Activated CD4-positive, alpha-beta T cell treated with anti-CD3 and anti-CD28 coated beads for 4 hours (primary cell): ENCODE measurements at places on chromosomes 6 and 20.

DNA sequence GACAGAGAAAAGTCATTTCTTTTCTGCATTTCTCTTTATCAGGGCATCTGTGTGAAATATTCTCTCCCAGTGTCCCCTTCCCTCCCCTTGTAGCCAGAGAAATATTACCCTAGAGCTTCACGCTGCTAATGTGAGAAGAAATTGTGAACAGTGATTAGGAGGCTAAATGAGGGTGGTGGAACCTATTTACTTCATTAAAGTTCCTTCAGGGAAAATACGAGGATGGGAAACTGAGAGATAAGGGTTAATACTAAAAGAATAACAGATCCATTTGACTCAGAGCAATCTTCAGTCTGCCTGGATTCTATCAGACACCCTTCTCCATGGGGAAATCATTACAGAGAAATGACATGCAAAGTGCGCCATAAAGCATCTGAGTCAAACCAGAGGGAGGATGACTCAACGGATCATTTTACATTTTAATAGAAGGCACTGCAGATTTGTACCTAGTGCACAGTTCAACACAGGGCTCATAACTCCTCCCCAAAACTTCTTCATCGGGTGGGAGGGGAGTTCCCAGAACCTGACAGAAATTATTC, 131.3 kb downstream of the GJA10 start:
- peak; percentile 47 for DNase-seq

- DNase-seq, result no peak
Measured at GRCh38 chr6:154428897-154429296, 72.3 kb upstream of the IPCEF1 start.

DNA sequence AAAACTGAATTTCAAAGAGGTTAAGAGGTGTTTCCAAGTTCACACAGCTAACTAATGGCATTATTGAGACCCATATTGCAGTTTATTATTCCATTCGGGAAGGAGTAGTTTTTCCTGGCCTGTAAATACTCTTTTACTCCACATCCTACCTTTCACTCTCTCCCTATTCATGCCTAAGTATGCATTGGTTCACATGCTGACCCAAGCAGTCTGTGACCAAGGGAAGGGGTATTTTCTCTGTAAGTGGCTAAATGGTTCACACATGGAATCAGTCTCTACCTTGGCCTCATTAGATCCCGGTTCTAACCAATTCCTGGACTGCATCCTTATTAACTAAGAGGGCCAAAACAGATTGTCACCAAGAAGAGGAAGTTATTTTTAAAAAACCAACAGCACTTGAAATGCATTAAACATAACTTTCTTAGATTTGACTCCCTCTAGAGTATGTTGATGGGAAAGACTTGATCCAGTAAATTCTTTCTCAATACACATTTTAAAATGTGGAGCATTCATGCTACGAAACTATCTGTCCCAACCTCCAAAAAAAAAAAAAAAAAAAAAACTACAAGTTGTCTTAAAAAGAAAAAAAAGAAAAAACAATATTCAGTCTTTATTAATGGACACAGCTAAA, 17.8 kb upstream of the RSPO3 start:
- DNase-seq, result no peak

DNA sequence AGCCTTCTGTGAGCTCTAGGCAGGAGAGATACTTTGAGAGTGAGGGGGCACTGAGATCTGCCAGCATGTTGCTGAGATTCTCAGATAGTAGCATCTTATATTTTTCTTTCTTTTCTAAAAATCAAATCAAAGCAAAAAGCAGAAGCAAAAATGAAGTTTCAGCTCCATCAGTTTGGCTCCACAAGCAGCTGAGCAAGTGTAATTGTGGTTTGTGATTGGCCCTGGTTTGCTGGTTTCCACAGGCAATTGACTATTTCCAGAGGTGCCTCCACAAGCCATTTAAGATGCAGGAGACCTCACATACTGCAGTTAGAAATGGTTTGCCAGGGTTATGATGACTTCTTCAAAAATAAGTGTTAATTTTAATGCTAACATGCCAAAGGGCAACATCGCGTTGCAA, 4.3 kb downstream of the SLC35D3 start:
- DNase-seq, result no peak

DNA sequence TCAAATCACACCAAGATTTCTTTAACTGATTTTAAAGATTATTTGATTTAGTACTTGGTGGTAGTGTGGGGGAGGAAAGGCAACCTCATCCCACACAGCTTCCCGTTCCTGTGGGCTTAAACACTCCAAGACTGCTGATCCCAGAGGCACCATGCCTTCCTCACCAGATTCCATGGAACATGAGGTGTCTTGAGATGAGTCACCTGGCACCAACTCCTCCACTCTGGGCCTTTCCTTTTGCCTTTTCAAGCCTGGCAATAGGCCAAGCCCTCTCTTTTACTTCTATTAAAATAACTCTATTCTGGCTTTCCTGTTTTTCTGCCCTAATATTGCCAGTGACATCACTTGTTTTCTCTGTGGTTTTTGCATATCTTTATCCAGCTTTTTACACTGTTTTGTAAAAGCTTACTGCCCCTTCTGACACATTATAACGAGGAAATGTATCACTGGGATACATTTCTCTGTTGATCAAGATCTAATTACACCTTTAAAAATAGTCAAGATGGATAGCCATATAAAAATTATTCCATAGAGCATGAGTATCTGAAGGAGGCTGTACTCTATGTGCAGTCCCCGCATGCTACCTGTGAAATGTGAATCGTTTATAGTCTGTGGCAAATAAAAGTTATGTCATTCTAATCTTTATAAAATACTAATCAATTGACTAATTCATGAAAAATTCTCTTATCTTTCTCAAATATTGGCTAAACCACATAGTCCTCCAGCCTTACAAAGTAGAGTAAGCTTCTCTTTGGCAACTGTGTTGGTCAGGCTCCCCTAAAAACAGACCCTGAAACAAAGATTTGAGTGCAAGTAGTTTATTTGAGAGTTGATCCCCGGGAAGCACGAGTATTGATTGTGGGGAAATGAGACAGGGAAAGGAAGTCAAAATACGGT, 257.8 kb upstream of the KCNQ5 start:
- no peak for DNase-seq

DNA sequence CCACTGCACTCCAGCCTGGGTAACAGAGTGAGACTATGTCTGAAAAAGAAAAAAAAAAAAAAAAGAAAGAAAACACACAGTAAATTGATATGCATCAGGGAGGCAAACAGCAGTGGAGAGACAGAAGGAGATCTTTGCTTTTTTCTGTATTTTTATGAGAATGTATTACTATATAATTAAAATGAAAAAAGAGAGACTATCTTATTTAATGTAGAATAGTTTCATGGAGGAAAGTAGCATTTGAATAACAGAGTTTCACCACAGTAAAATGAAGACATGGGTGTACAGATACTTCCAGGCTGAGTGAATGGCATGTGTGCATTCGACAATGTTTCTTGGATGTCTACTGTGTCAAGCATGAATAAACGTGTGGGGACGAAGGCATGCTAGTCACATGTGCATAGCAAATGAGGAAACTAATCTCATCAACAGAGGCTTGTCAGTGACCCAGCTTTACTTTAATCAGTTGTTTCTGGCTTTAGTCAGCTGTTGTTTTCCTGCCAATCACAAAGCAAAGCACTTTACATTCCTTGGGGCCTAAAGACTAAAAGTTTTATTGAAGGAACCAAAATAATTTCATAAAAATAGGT, 55.5 kb upstream of the ARMH2 start:
- DNase-seq, result no peak

GRCh38 chr20:24490598-24490997, 21.2 kb downstream of the SYNDIG1 start:
- DNase-seq, result no peak

- DNase-seq, result no peak
Measured at GRCh38 chr6:42916288-42916687, 435 bp downstream of the PTCRA start.

DNA sequence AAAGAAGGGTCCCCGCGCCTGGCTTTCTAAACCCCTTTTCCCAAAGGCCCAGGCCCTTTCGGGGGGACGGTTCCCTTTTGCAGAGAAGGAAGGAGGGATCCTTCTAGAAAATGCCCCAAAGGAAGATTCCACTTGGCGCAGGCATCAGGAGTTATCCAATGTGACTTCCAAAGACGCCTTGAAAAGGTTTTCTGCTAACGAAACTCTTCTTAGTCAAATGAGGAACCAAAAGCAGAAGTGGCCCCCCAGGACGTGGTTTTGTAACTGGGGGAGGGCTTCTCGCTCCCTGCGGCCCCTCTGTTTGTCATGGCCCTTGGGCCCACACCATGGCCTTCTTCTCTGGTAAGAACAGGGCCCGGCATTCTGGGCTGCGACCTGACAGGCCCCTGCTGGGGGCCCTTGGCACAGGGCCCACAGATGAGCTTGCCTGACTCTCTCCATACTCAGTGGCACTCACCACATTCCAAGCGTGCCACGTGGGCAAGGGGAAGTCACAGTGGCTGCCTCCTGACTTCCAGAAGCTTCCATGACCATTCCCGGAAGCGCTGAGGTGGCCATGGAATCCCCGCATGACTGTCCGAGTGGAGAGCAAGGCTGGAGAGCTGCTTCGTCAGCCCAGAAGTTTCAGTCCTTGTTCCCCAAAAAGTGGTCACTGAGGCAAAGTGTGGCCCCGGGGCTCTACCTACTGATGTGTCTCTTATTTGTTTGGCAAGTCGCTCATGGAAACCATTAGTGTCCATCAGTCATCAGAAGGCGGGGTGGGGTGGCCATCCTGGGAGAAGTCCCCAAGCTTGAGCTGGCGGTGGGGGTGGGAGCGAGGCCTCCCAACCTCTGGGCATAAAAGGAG, 834 bp upstream of the CTSZ start:
- no peak for DNase-seq

DNA sequence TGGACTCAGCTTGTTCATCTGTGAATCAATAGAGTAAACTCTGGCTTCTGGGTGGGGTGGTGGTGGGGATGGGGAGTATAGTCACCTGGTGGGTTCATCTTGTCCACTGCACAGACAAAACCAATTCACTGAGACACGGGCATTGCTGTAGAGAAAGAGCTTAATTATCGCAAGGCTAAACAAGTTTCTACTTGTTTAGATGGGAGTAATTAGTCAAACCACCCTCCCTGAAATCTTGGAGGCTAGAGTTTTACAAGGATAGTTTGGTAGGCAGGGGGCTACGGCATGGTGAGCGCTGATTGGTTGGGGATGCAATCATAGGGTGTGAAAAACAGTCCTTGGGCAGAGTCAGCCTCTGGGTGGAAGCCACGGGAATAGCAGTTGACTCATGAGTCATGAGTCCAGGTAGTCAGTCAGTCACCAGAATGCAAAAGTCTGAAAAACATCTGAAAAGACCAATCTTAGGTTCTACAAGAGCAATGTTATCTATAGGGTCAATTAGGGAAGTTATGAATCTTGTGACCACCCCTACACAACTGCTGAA, 77.8 kb downstream of the STMND1 start:
- no peak for DNase-seq

- DNase-seq, result no peak
Measured at GRCh38 chr6:10429638-10430427, 15.0 kb upstream of the TFAP2A start.

GRCh38 chr20:37366743-37367142, 20.8 kb downstream of the SRC start:
- DNase-seq, result no peak

DNA sequence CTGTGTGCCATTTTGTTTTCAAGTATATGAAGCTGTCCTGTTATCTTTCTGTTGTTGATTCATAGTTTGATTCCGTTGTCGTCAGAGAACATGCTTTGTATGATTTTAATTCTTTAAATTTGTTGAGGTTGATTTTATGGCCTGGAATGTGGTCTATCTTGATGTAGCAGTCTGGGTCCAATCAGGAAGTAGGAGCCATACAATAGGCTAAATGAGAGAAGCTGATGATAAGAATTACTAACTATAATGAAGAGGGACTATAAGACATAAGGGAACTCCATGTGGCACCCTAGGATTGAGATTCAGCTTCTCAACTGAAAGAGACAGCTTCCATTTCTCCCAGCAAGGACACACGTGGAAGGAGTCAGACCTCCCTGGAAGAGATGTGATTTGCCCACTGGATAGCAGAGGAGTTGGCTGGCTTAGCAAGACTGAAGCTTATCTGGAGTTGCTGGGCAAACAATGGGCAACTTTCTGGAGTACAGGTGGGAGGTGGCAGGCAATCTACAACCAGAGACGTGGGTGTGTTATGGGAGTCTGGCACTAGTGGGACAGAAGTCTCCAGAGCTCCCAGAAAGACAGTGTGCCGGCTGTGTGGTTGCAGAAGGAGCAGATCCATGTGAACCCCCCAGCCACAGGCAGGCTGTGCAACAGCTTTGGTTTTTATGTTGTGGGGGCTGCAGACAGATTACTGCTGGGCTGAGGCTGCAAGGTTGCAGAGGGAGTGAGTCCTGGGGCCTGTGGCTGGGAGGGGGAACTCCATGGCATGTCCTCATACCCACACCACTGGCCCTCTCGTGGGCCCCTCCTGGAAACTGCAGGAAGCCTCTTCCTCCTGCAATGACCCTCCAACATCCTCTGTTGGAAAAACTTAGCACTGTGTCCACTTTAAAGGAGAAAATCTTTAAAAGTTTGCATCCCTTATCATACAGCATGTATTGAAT, 7.1 kb downstream of the ZNF831 start:
- no peak for DNase-seq

GRCh38 chr6:4446982-4447381, 311.6 kb upstream of the ECI2 start:
- no peak for DNase-seq

DNA sequence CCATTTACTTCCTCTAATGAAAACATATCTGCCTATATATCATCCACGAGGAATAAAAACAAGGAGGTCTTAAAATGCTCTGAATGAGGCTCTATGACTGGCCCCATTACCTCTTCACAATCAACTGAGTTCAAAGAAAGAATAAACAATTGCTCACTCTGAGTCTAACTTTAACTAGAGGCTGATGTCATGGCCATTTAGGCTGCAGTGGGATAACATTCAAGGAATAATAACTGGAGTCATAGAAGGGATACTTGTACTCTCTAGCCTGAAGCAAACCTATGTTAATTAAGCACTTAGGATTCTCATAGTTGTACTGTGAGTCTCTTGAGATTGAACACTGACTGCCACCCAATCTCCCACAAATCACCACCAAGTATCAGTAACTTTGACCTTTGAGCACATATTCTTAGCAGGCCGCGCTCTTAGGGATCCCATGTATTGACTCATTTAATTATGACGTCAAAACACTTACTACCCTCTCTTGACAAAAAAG, 70.2 kb downstream of the PERP start:
- DNase-seq, result no peak

DNA sequence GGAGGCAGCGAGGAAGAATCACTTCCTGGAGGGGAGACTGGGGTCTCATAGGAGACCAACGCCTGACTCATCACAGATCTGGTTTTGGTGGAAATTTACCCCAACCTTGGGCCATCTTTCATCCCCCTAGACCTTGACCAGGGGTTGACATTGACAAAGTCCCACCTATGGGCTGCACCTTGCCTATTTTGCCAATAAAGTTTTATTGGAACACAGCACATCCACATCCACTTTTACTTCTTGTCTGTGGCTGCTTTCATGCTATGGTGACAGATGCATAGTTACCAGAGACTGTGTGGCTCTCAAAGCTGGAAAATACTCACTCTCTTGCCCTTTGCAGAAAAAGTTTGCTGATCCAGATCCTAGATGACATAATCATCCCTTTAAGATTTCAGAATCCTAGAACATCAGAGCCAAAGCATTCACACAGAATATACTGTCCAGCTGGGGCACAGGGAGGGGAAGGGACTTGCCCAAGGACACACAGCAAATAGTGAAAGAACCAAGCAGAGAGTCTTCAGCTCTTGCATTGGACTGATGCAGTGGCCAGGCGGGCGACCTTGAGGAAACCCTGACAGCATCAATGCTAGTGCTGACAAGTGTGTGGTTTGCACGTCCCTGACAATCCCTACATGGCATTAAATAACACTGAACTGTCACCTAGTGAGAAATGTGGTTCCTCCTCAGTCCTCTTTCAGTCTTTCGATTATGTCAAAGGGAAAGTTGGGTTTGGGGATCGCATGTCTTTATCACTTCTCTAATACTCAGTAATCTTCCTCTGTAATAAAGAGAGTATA, 41.2 kb downstream of the CD40 start:
- no peak for DNase-seq
